ENCODE measurements at places on chromosomes 6 and 20.

GRCh38 chr6:30543821-30544220 is 12.5 kb downstream of the GNL1 start:
- DNase-seq = no peak

GRCh38 chr20:57330998-57331397 is 1.4 kb downstream of the SPO11 start:
- no peak for DNase-seq

DNA sequence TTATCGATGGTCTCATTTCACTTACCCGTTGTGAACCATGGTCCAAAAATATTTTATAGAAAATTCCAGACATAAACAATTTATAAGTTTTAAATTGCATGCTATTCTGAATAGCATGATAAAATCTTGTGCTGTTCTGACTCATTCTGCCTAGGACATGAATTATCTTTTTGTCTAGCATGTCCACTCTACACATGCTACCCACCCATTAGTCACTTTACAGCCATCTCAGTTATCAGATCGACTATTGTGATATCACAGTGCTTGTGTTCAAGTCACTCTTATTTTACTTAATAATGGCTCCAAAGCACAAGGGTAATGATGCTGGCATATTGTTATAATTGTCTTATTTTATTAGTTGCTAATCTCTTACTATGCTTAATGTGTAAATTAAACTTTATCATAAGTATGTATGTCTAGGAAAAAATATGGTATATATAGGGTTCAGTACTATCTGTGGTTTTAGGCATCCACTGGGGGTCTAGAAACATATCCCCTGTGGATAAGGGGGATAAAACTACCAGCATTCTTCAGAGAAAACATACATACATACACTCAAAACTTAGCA is 252.0 kb upstream of the HTR1E start:
- no peak for DNase-seq

DNA sequence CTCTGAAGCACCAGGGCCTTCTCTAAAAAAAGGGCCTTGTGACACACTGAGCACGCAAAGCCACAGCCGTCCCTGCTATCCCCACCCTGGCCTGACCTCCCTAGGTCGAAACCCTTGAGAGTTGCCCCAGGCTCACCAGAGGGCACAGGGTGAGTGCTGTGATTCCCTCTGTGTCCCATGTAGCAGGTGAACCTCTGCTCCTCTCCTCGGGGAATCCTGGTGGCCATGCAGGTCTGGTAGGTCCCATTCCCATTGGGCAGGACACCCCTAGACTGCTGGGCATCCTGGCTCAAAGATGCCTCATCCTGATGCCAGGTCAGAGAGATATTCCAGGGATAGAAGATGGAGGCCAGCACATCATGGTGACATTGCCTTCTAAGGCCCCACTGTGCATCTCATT is 20.9 kb downstream of the HLA-F start:
- DNase-seq = no peak

DNA sequence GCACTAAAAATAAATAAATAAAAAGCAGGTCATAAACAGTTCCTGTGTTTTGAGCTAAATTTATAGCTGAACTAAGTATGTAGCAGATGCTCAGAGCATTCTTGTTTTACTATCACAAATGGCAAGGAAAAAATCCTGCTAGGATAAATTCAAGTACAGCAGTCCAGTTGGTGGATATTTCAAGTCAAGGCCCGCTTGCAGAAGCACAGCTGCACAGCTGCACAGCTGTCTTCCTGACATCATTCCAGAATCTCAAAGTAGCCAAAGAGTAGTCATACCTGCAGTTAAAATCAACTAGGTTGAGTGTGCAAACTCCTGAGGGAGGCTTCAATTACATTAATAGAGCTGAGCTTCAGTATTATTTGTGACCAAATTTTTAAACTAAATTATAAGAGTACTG is 297.7 kb upstream of the MANEA start:
- no peak for DNase-seq

- no peak for DNase-seq
Measured at GRCh38 chr6:34566830-34567546, 10.9 kb upstream of the SPDEF start.

- DNase-seq = no peak
Measured at GRCh38 chr6:11424395-11425034, 113.0 kb upstream of the TMEM170B start.

DNA sequence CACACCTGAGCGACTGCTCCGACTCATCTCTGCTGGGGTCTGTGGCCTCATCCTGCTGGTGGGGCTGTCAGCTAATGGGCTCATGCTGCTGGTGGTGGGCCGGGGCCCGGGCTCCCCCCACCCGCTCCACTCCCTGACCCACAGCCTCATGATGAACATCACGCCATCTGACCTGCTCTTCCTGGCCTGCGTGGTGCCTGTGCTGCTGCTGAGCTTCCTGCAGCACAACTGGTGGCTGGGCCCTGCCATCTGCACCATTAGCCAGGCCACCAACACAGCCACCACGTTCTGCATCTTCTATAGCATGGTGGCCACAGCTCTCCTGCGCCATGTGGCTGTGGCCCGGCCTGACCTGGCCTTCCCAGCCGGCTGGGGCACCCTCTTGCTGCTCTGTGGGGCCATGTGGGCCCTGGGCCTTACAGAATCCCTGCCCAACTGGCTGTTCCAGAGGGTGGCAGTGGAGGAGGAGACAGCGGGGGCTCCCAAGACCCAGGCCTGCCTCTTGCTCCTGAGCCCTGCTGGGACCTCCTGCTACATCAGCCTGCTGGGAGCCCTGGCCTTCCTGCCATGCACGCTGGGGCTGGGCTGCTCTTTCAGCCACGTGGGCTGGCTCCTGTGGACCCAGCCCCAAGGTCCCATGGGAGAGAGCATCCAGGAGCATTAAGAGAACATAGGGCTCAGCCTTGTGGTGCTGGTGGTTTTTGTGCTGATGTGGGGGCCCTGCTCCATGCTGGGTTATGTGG is 39.6 kb downstream of the RAB44 start:
- DNase-seq = no peak

DNA sequence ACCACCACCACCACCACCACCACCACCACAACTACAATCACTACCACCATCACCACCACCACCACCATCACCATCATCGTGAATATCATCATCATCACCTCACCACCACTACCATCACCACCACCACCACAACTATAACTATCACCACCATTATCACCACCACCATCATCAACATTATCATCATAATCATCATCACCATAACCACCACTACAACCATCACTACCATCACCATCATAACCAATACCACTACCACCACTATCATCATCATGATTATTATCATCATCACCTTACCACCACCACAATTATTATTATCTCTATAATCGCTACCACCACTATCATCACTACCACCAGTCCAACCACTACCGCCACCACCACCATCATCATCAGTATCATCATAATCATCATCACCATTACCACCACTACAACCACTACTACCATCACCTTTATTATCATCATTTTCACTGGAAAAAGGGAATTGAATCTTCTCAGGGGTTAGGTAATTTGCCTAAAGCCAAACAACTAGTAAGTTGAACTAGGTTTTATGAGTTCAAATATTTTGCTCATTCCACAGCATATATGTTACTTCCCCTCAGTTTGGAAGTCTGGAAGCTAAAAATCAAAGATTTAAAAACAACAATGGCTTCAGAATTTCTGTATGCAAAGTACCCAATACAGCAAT is 8.3 kb downstream of the RIPOR2 start:
- DNase-seq = no peak

- DNase-seq = peak; percentile 7
Measured at GRCh38 chr6:26092443-26092842, 5.2 kb downstream of the HFE start.

- DNase-seq = no peak
Measured at GRCh38 chr6:2175825-2176224, 69.6 kb downstream of the GMDS start.

DNA sequence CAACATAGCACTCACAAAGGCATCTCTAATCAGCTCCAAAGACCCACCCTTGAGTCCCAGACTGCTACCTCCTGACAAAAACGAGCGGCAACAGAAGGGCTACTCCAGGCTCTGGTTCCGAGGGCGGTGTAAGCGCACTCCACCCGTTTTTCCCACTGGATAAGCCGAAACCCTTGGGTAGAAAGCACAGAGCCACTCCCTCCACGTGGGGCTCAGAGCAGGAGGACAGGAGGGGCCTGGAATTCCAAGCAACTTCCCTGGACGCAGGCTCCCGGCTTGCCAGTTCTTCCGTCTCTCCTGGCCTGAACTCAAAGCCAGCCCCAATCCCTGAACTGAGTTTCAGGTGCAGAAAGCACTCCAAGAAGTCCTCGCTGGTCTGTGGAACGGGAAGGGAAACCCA is 7.4 kb downstream of the GMEB2 start:
- no peak for DNase-seq

GRCh38 chr6:155510879-155511278 is 55.2 kb upstream of the NOX3 start:
- no peak for DNase-seq

- DNase-seq = no peak
Measured at GRCh38 chr6:29899281-29899680, 43.1 kb upstream of the HLA-A start.

DNA sequence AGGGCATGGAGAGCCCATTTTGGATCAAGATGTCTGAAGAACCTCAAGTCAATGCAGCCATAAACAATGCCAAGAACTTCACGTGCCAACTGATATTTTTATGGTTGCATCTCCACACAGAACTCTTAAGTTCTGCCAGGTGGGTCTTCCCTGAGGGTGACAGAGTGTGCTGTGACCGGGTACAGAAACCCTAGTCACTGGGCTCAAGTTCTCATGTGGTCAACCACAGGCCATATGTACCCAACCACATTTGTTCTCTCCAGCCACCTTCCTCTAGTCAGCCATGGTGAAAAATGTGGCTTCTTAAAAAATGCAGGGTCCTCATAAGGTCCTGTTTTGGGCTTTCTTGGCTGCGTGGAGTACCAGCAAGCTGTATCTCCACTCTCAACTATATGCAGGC is 48.9 kb downstream of the CLIC5 start:
- no peak for DNase-seq

GRCh38 chr6:138246650-138247440 is 28.6 kb upstream of the PBOV1 start:
- DNase-seq = no peak

GRCh38 chr6:88342336-88342735 is 176.2 kb upstream of the CNR1 start:
- DNase-seq = no peak

DNA sequence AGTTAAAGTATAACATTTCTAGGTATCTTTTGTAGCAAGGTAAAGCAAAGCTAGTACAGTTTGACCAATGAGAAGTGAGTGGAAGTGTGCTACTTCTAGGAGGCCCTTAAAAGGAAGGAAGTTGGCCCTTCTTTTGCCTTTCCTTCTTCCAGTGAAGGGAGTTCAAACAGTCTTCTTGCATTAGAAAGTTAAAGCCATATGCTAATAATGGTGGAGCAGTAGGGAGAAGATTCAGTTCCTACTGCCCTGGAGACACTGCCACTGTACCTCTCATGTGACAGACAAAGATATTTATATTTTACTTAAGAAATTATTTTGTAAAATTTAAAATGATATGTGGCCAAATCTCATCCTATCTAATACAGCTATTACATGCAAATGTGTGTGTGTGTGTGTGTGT is 26.0 kb upstream of the RCAN2 start:
- DNase-seq = no peak

DNA sequence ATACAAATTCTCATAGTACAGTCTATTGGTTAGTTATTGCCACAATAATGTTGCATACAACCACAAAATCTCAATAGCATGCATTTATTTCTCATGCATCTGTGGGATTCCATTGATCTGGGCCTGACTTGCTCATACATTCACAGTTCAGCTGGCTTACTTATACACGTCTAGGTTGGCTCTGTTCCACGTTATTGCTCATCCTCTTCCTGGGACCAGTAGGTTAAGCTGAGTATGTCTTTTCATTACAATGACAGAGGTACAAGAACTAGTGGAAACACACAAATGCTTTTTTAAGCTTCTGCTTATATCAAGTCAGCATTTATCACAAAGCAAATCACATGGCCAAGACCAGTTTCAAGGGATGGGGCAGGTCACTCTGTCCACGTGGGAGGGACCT is 485.3 kb upstream of the BTBD3 start:
- no peak for DNase-seq

DNA sequence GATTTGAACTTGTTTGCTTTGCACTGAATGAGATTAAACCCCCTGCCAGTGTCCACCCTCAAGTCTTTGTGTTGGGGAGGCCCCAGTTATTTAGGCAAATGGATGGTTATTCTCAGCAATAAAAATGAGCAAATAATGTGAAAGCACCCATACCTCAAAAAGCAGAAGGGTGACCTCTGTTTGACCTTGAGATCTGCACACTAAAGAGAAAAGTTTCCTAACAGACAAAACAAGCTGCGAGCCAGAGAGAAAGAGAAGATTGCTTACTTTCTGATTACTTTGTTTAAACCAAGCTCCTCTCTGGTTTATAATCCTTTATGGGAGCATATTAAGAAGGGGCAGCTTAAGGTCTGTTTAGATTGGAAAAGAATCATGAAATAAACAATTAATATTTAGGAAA is 30.4 kb upstream of the TRERF1 start:
- DNase-seq = no peak

DNA sequence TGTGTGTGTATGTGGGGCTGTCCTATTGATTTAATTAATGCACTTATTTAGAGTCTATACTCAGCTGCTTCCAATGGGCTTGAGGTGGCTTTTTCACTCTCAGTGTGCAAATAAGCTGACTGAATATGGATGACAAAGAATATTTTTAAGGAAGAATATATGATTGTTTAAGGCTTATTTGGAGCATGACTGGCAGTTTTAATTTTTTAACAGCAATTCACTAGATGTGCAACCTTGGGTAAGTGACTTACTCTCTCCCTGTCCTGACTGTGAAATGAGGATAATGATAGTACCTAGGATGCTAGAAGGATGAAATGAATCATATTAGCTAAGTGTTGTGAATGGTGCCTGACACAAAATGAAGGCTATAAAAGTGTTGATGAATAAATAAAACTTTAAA is 67.9 kb downstream of the CLIC5 start:
- no peak for DNase-seq

DNA sequence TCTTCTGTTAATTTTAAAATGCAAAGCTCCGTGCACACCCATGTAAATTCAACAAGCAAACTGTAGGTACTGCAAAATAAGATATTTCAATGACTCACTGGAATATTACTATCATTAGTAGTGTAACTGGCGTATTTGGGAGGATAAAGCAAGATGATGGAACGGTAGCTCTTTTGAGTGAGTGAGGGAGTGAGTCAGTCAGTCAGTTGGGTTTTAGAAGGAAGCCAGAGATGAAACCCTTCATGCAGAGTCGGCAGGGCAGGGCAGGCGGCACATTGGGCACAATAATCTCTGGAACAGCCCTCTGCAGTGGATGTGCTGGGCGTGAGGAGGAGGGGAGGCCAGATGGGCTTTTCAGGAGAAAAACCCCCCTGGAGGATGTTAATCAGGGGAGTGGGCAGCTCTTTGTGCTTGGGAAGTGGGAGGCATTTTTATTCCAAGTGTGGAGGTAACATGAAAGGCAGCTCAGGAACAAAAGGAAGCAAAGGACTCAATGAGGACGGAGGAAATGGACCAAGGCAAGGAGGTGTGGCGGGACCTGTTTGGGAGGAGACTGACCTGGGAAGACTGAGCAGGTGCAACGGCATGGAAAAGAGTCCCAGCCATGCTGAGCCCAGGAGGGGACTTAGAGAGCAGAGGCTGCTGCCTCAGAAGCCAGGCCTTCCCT is 171.2 kb downstream of the ZDHHC14 start:
- DNase-seq = no peak
